NCI-H510A (cell line): ENCODE measurements at places on chromosomes 12 and 14.

DNA sequence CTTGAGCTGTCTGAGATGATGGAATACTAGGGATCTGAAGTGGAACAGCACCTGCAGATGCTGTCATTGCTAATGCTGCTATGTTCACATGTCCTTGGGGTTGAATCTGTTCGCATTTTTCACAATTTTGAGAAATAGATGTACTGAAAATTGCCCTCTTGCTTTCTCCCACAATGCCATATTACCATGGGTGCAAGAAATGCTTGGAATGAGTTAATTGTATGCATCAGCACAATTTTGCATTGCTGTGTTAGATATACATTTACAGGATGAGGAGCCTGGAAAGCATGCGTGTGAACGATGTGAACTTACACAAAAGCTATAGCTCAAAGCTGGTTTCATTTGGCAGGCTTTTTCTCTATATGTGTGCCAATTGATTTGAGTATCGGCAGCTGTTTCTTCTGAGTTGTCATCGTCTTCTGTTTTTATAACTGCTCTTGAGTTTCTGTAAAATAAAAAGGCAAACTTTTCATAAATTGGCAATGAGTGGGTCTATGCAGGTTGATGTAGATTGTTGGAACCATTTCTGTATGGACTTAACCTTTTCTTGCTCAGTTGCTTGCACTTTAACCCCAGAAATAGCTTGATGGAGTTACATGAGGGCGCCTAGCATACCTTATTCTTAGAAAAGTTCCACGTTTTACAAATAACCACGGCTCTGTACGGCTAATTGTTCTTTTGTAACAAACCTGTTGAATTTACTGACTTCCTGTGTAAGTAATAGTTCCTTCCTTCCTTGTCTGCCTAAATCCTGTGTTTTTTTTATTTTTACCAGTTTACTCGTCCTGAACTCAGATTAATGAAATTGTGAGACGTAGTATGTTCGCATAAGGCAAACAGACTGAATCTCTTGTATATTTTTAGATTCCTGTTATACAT is 105.9 kb downstream of the FGD4 start:
- DNase-seq, result no peak

GRCh38 chr12:131830335-131830913 is 2.2 kb downstream of the MMP17 start:
- DNase-seq, result peak; percentile 80

- no peak for DNase-seq
These were observed 1.9 kb downstream of the PCNX4 start for GRCh38 chr14:60093606-60094005.

GRCh38 chr12:113470871-113471618 is 626 bp downstream of the LHX5 start:
- DNase-seq, result no peak

DNA sequence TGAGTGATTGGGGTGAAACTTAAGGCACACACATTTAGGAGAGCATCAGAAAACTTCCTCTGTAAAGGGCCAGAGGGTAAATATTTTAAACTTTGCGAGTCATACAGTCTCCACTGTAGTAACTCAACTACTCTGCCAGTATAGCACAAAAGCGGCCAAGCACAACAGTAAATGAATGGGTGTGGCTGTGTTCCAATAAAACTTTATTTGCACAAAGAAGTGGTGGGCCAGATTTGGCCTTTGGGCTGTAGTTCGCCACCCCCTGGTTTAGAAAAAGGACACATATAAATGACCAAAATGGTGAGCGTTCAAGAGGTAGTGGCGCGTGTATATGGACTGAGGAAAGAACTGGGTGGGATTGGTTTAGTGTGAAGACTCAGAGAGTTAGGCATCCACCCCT is 109.9 kb downstream of the CALM1 start:
- DNase-seq, result no peak

DNA sequence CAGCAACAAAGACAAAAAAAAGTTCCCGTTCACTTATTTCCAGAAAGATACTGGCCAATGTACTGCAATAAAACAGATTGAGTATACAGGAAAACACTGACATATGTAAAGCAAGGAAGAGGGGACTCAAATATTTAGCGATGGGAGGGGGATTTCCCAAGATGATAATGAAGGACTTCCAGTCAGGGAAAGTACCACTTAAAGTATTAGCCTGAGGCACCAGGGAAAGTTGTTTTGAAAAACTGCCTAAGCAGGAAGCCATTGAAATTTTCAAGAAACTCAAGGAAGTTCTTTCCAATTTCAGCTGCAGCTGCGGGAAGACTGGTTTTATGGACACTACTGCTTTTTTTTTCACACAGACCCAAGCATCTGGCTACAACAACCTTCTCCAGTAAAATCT is 1007.4 kb upstream of the NOVA1 start:
- DNase-seq, result no peak

- DNase-seq, result no peak
These were observed 554.9 kb upstream of the LRFN5 start for GRCh38 chr14:41051801-41052200.

DNA sequence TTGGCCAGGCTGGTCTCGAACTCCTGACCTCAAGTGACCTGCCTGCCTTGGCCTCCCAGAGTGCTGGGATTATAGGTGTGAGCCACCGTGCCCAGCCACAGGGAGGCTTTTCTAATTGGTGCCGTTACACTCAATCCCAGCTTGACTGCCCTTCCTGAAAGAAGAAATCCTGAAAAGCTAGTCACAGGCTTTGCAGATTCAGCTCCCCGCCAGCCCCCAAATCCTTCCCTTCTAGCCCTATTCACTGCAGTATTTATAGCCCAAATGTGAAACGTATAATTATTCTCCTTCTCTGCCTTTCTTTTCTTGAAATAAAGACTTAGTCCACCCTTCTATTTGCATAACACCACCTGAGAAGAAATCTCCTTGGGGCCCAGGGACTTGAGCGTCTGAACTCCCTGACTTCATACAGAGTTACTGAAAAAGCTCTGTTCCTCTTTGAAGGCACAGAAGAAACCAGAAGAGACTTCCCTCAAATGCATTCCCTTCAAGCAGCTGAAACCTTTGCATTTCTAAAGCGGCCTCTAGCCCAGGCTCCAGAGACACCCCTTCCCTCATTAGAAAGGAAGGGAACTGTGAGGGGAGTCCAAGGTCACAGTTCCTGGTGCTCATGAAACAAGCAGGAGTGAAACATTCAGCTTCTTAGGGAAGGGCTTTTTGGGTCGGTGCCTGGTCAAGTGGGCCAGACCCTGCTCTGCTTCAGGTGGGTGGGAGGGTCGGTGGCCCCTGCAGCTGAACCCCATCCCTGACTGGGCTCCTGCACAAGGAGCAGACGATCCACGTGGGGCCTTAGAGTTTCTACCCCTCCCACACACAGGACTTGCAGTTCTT is 42.3 kb upstream of the BATF start:
- DNase-seq, result no peak

DNA sequence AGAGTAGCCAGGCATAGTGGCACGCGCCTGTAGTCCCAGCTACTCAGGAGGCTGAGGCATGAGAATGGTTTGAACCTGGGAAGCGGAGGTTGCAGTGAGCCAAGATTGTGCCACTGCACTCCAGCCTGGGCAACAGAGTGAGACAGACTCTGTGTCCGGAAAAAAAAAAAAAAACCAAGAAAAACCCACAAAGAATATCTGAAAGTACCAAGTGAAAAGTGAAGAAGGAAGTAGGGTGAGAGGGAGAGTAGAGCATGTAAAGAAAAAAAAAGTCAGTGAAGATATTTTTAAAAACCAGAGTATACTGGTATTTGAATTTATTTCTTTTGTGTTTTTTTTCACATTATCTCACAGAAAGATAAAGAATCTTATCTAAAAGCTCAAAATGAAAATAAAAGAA is 43.3 kb upstream of the ISM2 start:
- no peak for DNase-seq

GRCh38 chr12:128600886-128601285 is 222.9 kb downstream of the SLC15A4 start:
- DNase-seq, result no peak

GRCh38 chr14:104980611-104981531 is 2.7 kb upstream of the AHNAK2 start:
- no peak for DNase-seq

- DNase-seq, result no peak
These were observed 104.0 kb downstream of the C14orf39 start for GRCh38 chr14:60381909-60382308.

- no peak for DNase-seq
These were observed 140.5 kb downstream of the PRKCH start for GRCh38 chr14:61461808-61462275.

GRCh38 chr12:108048686-108049085 is 80.4 kb upstream of the WSCD2 start:
- no peak for DNase-seq

DNA sequence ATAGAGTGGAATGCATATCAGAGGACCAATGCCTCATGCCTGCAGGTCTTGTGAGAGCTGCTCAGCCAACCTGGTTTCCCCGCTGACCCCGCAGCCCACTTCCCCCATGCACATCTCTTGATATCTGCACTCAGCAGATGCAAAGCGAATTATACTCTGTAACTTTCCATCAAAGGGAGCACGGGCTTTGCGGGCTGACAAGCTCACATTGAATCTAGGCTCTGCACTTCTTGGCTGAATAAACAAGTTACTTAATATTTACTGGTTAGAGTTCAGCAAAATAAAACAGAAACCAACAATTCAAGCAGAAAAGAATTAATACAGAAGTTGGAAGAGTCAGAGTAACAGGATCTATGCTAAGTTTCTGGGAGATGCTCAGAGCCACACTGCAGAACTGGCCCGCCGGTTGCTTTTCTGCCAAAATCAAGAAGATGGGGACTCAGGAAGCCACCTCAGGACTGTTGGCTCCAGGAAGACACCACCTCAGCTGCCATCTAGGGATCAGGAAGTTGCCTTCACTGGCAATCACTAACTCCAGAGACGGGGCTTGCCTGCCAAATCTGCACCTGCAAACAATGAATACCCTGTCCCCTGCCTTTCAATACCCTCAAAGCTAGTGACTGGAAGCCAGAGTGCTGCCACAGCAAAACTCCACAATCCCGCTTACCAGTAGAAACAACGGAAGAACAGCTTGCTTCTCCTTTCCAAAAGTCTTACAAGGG is 46.5 kb downstream of the NR1H4 start:
- DNase-seq, result no peak

DNA sequence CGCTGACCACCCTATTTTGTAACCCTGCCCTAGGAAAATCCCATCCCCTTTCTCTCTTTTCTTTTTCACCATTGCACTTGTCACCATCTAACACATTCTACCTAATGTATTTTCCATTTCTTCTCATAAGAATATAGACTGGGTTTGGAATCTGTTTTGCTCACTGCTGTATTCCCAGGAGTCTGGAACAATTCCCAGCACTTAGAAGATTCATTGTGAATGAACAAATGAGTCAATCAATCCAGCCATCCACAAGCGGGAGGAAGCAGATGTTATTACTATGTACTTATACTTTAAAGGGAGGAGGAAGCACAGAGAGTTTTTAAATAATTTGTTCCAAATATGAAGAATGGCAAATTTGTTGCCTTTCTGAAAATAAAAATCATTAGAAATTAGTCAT is 142.1 kb downstream of the KIF21A start:
- DNase-seq, result no peak

DNA sequence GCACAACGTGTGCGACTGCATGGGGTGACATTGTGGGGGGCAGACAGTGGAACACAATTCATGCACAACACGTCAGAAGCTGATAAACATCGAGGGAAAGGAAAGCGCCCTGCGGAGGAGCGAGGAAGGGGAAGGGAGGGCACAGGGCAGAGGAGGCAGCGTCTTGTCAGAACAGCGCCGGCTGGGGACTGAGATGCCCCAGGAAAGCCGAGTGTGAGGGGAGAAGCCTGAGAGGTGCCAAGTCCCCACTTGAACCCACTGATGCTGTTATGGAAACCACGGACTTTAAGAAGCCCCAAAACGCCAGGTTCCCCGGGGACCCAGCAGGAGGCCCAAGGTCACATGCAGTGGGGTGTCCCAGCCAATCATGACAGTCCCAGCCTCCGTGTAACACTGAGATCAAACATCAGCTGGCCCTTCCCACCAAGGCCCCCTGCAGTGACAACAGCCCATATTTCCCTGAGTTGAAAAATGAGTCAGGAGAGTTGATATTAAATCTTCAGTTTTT is 70.0 kb downstream of the GALNT9 start:
- DNase-seq, result no peak

GRCh38 chr14:69335371-69335771 is 62.7 kb downstream of the ERH start:
- no peak for DNase-seq

DNA sequence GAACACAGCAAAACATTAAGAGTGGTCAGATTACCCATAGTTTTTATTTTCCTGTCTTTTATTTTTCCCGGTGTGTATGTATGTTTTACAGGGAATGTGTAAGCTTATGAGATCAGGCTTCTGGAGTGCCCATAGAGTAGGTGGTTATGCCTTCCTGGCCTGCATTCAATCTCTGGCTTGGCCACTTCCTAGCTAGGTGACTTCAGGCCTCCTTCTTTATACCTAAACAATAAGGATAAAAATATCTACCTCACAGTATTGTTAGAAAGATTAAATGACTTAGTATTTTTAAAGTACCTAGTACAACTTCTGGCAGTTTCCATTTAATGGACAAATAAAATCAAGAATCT is 42.4 kb downstream of the ITPR2 start:
- no peak for DNase-seq

DNA sequence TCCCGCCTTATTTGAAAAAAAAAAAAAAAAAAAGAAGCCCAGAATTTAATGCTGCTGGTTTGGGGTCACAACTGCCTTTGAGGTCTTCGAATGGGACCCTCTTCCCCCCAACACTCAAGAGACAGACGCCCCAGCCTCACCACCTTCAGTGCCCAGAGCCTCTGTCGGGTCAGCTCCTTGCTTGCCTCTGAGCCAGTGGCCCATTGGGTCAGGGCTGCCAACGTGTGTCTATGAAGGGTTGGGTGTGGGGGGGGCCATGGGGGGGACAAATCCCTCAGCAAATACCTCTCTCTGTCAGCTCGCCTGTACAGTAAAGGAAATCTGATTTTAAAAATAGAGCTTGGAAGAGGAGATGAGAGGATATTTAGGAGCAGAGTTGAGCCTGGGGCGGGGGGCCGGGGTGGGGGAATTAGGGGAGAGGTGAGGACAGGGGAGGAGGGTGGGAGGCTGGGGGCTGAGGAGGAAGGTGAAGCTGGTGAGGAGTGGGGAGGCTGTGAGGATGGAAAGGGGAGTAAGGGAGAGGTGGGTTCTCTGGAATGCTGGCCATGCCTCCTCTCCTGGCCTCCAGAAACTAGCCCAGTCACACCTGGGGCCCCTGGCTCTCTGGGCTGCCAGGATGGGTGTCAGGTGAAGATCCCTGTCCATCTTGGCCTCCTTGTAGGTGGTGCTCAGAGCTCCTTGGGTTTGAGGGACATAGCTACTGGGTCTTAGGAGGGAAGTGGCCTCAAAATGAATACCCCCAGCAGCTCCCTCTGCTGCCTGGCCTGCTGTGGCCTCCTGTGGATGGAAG is 13.3 kb downstream of the RTL1 start:
- DNase-seq, result no peak

DNA sequence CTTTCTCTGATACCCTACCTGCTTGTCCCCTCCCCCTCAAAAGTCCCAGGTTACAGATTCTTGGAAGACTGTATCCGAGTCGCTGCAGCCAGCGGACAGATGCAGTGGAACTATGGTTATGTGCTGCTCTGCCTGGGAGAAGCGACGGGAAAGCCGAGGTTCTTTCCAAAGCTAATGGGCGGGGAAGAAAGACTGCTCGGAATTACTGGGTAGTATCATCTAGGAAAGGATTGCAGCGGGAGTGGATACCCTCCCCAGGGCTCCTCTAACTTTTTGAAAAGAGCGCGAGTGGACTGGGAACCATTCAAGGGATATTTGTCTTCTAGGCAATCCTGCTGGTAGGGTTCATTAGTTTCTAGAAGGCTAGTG is 1.4 kb downstream of the PTHLH start:
- DNase-seq, result no peak

GRCh38 chr12:52285851-52286530 is 5.3 kb downstream of the KRT81 start:
- no peak for DNase-seq
